Fibroblast of skin of scalp (primary cell): ENCODE measurements at places on chromosomes 2 and 18.
A peak's percentile ranks its signal among the peaks of the same experiment; 100 is the strongest.

GRCh38 chr2:45843136-45843535, 191.7 kb downstream of the PRKCE start:
- DNase-seq = no peak

DNA sequence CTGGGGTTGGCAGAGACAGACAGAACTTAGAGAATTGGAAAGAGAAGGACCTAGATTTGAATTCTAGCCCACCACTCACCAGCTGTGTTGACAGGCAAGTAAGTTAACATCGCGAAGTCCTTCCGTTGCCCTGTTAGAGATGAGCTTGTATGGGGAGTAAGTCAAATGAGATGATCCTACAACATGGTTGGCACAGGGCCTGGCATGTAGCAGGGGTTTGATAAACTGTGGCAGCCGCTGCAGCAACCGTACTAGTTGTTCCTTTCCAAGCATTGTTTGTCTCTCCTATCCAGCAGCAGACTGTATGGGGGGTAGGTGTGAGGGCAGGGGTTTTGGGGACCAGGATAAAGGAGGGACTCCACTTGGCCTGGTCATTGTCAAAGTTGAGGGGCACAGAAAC, 16.0 kb downstream of the TET3 start:
- no peak for DNase-seq

- no peak for DNase-seq
These were observed 100.0 kb upstream of the DTNA start for GRCh38 chr18:34609986-34610648.

- peak; percentile 23 for DNase-seq
These were observed 161.5 kb upstream of the NT5C1B start for GRCh38 chr2:18750672-18751554.

DNA sequence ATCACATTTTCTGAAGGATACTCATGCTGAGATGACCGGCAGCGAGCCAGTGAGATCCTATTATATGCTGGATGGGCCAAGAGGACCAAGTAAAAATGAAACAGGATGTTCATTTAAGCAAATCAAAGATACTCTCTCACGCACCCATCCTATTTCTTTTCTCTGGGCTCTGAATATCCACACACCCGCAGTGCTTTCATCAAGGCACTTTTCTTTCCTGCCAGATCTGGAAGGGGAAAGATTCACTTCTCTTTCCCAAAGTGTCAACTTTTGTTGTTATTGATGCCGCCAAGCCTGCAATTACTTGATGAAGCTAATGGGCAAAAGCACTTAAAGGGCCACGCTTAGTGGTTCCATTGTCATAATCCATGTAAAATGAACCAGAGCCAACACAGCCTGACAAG, 191.9 kb upstream of the CHAC2 start:
- DNase-seq = peak; percentile 3

DNA sequence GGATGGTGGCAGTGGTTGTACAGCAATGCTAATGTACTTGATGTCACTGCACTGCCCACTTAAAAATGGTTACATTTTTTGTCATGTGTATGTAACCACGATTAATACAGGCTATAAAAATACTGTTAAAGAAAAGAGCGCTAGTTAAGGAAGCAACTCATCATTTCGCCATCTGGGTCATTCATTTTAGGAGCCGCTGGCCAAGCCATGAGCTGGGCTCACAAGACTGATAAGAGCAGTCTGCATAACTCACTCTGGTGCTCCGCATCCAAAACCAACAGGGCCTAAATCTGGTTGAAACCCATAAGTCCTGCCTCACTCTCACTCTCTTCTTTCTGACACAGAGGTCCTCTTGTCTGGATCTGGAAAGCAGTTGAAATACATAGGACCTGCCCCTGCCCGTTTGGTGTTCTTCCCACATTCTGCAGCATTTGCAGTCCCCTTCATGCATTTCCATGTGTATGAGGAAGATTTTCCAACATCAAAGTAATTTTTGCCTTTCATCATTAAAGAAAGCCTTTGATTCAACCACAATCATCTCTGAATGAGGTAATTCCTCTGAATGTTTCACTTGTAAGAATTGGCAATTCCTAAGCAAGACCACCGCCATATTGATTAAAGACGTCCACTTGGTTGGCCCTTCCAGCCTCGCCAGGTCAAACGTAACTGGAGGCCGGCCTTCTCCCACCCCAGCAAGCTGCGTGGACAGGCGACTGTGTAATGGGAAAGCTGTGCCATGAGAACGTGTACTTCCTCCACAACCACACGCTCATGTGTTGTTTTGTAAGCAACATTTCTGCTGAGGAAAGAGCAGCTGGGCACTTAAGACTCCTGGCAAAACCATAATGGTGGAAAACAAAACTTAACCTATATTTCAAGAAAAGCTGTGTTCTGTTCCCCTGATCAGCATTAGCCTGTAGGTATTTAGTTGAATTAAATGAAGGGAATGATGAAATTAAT, 112.2 kb downstream of the VAPA start:
- no peak for DNase-seq

GRCh38 chr2:225411452-225411851, 11.9 kb downstream of the NYAP2 start:
- DNase-seq = no peak

DNA sequence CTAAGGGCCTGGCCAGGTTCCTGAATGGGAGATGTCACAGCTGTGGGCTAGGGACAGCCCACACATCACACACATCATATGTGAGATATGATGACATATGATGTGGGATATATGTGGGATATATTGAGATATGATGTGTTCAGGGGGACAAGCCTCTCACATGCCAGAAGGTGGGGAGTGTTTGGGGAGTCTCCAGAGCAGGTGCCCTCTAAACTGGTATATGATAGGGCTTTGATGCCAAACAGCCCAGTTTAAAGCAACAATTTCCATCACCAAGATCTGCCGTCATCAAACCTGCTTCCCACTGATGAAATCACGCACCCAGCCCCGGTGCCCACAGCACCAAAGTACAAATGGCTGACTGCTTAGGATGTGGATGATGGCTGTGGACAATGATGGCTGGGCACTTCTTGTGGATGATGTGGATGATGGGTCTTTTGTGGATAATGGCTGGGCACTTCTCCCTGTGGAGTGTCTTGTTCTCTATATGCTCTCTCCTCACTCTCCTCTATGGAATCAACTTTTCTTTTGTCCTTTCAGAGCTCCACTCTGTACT, 50.9 kb downstream of the FBLN7 start:
- no peak for DNase-seq

GRCh38 chr2:145597809-145598208, 1077.9 kb upstream of the ZEB2 start:
- no peak for DNase-seq

DNA sequence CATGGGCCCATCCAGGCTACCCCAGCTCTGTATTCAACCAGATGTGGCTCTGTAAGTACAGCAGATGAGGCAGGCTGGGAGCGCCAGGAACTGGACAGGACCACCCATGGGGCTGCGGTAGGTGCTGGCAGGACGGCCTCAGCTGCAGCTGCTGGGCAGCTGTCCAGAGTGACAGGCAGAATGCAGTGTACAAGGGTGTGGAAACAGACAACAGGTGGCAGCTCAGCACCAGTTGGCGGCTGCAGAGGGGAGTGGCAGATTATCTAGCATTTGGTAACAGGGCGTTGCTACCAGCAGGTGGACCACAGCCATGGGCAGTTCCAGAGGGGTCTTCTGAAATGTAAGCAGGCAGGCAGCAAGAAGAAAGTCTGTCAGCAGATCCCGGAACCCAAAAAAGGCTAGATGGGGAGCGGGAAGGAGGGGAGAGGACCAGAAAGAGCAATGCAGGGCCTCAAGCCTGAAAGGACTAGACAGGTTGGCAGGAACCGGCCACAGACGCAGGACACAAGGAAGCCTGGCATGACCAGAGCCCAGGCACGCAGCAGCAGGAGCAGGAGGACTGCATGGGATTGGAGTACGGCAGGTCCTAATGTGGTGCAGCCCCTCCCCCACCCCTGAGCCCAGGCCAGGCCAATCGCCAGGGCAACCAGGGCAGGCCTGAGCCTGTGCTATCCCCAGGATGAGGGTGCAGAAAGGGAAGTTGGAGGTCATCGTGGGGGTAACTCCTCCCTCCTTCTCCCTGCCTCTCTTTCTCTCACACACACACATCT, 24.7 kb downstream of the PKDCC start:
- DNase-seq = no peak

DNA sequence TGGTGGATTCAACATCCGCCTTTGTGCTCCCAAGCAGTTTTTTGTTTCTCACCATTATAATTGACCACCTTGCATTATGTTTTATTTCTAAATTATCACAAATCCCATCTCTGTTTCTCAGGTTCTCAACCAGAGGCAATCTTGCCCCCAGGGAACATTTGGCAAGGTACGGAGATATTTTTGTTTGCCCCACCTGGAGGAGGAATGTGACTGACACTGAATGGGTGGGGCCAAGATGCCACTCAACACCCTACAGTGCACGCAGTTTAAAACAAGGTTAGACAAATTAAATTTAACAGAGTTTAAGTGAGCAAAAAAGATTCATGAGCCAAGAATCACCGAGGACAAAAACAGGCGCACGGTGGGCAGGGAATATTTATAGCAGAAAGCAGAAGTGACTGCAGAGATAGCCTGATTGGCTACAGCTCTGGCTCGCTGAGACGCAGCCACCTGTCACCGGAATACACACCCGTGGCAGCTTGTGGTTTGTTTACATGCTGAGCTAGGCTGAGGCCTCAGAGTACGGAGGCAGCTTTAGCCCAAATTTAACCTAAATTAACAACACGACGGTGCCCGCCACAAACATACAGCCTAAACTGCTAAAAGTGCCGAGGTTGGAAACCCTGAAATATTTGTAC, 150.0 kb upstream of the ALKAL2 start:
- no peak for DNase-seq

DNA sequence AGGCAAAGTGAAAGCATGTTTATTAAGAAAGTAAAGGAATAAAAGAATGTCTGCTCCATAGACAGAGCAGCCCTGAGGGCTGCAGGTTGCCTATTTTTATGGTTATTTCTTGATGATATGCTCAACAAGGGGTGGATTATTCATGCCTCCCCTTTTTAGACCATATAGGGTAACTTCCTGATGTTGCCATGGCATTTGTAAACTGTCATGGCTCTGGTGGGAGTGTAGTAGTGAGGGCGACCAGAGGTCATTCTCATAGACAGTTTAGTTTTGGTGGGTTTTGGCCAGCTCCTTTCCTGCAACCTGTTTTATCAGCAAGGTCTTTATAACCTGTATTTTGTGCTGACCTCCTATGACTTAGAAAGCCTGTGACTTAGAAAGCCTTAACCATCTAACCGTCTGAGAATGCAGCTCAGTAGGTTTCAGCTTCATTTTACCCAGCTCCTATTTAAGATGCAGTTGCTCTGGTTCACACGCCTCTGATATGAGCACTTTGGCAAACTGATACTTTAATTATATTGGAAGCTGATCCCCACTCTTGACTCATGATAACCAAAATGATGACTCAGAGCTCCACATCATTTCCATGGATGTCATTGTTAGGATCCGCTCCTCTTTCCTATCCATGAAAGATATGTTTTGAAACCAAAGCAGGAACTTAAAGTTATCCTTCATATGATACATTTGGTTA, 14.5 kb upstream of the ERMN start:
- DNase-seq = peak; percentile 28

DNA sequence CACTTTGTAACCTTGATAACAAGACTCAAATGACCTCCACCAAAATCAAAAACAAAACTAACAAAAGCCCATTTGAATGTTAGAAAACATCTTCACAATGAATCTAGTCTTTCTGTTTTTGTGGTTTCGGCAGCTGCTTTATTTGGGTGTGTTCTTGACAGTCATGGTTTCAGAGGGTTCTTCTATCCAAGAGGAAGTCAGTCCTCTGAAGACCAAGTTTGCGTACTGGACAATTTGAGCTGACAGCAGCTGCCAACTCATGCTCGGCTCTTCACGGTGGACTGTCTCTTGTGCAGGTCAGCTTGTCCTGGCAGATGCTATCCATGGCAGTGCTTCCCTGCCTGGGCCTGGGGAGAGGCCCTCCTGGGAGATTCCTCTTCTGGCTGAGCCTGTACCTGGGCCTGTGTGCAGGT, 91.0 kb downstream of the TMEM17 start:
- no peak for DNase-seq

GRCh38 chr2:153823880-153824279, 47.8 kb upstream of the GALNT13 start:
- no peak for DNase-seq

DNA sequence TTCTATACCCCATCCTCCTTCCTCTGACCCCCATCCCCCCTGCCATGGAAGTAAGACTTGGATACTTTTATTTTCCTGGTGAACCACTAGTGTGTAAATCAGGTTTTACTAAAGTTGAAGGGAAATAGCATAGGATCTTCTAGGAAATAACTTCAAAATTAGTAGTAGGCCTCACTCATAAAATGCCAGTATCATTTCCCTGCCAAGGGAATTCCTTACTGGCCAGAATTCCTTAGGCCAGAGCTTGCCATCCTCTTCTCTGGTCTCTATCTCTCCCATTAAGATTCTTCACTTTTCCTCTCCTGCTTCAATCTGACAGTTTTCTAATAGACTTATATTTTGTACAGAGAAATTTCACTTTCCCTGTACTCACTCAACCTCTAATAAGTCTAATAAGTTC, 322.8 kb upstream of the TANK start:
- DNase-seq = peak; percentile 37

- no peak for DNase-seq
These were observed 390.6 kb downstream of the TNS1 start for GRCh38 chr2:217612211-217612610.

DNA sequence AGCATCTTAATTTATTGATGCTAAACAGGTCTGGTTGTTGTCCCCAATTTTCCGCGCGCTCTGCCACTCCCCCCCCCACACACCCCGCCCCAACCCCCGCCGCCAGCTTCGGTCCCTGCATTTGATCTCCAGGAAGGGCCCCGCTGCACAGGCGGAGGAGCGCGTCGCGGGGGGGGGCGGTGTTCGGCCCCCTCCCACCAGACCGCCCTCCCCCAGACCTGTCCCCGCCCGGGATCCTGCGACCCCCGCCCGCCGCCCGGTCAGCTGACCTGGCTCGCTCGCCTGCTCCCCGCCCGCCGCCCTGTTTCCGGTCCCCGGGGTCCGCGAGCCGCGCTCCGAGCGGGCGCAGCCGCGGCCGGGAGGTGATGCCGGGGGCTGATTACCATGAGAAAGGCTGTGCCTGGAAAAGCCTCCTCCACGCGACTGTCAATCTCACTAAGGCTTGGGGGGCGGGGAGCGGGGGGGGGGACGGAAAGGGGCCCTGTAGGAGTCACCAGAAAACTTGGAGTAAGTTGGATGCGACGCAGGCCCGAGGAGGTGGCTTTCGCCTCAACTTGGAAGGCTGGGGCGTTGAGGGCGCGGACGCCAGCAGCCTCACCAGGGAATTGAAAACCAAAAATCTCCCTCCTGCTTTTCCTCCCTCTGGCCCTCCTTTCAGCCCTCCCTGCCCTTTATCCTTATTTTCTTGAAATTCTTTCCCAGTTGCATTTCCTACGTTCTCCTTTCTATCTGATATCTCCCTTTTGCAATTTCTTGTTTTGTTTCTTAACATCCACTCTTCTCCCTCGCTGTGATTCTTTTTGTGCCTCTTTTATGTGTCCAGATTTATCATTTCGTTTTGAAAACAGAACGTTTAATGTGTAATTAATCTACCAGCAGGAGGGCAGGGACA, 4.4 kb upstream of the ZEB2 start:
- peak; percentile 49 for DNase-seq

DNA sequence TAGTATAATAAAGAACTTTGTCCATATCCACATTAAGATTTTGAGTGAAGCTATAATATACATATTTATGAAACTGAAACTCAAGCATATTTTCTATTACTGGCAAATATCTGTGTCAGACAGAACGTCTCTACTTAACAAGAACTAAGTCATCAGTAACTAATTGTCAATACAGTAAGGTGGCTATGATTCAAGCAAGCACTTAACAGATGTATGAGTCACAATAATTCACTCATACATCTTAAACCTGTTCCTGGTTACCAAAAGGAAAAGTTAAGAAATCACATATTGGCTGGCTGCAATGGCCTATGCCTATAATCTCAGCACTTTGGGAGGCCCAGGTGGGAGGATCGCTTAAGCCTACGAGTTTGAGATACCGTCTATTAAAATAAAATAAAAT, 96.0 kb downstream of the SOS1 start:
- no peak for DNase-seq
